RWPE2 (cell line): ENCODE measurements at places on chromosomes 1 and 21.

- no peak for DNase-seq
These were observed 157.0 kb upstream of the C21orf91 start for GRCh38 chr21:17976139-17976538.

- no peak for DNase-seq
These were observed 2.4 kb downstream of the ECHDC2 start for GRCh38 chr1:52919051-52919722.

DNA sequence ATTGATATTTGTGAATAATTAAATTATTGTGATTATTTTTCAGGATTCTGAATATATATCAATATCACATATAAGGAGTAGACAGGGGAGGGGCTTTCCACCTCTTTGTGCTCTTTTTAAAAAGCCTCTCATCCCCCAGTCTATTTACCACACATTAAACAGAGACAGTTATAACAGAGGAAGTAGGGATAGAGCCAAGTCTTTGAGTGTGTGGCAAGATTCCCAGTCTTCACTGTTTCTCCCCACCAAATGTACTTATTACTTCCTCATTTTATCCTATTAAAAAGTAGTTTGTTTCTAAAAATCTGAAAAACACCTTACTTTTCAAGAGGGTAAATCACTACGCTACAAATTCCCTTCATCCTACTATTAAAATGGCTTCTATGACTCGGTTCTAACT lies 46.7 kb downstream of the EPS15 start:
- DNase-seq: no peak

DNA sequence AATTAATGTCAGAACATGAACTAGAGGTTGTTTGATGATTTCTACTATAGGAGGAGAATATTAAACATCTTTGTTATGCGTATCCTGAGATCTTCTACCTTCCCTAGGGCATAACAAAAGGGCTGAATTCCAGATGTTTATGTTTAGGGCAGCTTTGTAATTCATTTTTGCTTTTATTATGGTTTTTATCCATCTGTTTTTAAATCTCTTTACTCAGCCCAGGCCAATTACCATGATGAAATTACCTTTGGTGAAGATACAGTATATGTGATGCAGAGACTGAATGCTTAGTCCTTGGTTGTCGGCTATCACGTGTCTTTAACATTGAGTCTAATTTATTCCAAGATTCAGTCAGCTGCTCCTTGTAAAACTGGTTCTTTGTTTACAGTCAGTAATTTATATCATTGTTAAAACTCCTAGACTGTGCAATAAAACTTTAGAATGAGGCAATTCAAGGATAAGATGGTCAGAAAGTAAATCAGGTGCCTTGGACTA lies 176.9 kb downstream of the CTH start:
- DNase-seq: no peak

GRCh38 chr1:4093856-4094565 lies 193.9 kb upstream of the C1orf174 start:
- no peak for DNase-seq

- DNase-seq: peak; percentile 84
These were observed at the start of gene TRIM33 for GRCh38 chr1:114511032-114511785. Gene TRIM33, minus strand, starts transcription at chr1:114511203. Its CDS starts 127 bp downstream, at chr1:114511076.

DNA sequence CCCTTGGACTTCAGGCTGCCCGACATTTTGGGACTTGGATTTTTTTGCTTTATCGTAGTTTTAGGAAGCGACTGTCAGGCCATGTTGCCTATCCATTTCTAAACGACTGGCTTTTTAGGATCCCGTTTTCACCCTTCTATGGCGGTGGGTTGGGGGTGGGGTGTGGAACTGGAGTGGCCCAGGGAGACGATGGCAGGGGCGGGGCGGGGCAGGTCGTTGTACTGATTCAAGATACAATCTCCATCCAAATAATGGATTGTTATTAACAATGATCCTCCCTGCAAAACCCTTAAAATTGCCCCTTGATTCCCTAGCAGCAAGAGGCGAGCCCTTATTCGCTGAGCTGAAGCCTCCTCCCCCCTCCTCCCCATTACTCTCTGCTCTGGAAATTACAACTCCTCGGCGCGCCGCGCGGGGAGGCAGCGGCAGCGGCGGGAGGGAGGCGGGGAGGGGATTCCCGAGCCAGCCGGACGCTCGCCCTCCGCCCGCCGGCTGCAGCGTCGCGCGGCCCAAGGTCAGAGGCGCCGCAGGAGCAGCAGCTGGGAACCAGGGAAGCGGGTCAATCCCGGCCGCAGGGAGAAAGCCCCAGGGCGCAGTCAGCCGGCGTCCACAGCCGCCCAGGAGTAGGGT lies at the start of gene TRIM67:
Gene TRIM67, plus strand, starts transcription at position 392 of the 630 bp plus-strand sequence. CDS start 912 bp downstream, outside the sequence.
- no peak for DNase-seq

DNA sequence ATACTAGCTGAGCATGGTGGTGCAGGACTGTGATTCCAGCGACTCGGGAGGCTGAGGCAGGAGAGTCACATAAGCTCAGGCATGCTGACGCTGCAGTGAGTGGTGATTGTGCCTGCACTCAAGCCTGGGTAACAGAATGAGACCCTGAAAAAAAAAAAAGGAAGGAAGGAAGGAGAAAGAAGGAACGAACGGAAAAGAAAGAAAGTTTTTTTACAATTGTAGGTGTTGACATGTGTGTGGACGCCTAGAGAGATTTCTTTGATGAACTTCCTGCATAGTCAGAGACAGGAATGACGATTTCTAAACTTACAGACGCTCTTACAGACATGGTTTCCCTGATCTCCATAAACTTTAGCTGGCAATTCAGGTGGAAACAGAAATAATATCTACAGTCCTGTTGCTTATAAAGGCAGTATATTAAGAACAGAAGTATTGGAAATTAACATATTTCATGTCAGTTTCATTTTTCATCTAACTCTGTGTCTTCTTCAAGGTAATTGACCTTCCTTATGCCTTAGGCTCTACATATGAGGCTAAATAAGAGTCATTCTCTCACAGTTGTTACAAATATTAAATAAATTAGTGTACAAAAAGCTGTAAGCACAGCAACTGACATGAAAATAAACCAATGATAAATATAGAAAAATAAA lies 4.1 kb downstream of the SAMSN1 start:
- DNase-seq: no peak

DNA sequence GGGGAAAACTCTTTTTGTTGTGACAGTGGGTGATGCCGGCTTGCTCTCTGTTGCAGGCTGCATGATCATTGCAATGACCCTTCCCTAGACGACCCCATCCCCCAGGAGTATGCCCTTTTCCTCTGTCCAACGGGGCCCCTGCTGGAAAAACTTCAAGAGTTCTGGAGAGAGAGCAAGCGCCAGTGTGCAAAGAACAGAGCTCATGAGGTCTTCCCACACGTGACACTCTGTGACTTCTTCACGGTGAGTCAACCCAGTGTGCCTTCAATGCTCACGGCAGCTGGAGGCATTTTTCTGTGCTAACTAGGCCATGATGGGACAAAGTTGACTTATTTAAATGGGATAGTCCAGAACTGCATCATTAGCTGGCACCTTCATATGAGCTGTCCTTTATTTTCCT lies 5.7 kb downstream of the UBASH3A start:
- DNase-seq: no peak

DNA sequence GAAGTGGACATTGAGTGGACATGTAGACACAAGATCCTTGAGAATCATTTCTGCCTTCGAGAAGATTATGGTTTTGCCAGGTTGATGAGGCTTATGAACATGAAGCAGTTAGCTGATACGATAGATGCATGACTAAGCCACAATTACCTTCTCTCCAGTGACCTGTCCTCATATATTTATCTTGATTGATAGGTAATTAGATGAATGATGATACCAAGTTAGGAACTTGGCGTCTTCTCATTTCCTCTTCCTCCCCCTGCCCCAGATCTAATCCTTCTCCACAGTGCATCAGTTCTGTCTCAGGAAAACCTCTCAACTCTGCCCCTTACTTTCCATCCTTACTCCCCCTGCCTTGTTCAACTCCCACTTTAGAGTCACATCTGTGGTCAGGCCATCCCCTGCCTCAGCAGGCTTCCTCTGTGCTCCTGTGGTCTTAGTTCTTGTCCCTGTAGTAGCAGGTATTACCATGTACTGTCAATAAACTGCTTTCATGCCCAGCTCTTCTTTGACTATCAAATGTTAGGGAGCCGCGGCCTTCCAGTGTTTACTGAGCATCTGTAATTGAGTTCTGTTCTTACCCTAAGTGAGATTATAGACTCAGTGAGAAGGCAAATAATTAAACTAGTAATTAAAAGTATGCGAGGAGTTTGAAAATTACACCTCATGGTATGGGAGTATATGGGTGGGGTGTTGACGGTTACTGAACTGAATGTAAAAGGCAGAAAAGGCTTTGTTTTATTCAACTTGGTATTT lies 5.1 kb downstream of the ST6GALNAC3 start:
- no peak for DNase-seq

- DNase-seq: no peak
These were observed 70.0 kb downstream of the NVL start for GRCh38 chr1:224259986-224260385.

- DNase-seq: no peak
These were observed 131.2 kb downstream of the AKT3 start for GRCh38 chr1:243718893-243719292.

DNA sequence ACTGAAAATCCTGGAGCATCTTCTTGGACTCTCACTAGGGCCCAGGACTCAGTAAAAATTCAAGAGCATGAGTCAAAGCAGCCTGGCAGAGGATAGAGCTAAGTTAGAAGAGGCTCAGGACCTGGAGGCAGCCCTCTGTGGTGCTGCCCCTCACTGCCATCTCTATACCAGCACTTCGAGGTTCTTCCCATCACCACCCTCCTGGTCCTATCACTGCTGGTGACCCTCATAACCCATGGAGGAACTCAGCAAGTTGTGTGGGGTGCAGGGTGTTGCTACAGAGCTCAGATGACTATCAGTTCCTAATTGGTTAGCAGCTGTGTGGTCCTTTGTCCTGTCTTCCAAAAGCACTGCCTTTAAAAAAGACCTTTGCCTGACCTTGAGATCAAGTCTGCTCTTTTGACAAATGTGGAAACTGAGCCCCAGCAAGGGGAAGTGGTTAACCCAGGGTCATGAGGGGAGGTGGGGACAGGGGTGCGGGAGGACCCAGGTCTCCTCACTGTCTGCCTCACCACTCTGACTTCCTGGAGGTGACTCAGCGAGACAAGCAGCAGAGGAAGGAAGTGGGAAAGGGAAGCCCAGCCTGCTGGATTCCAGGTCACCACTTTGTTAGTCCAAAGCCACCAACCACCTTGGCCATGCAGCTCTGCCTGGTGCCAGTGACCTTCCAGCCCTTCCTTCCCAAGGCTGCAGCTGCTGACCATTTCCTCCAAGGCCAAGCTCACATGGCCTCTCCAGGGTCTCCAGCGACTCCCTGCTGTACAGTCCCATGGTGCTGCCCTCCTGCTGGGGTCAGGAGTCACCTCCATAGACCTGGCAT lies 199.4 kb upstream of the EDN2 start:
- no peak for DNase-seq

GRCh38 chr1:18723206-18723605 lies 92.6 kb downstream of the PAX7 start:
- no peak for DNase-seq

DNA sequence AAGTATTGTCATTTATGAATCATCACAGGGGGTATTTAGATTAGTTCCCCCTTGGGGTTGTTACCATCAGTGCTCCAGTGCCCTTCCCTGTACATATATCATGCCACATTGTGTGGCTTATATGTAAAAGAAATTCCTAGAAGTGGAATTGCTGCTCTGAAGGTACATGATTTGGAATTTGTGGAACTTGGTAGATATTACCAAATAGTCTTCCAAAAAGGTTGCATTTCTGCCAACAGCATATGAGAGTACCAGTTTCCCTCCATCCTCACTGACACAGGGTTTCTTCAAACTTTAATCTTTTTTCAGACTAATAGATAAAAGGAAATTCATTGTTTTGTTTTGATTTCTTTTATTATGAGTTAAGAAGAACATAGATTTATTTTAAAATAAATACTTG lies 41.3 kb downstream of the AKNAD1 start:
- no peak for DNase-seq

- no peak for DNase-seq
These were observed 60.7 kb downstream of the ACBD3 start for GRCh38 chr1:226125831-226126230.

GRCh38 chr1:226981386-226981817 lies 41.3 kb downstream of the COQ8A start:
- no peak for DNase-seq

- no peak for DNase-seq
These were observed 13.8 kb downstream of the RBM34 start for GRCh38 chr1:235147269-235147668.

DNA sequence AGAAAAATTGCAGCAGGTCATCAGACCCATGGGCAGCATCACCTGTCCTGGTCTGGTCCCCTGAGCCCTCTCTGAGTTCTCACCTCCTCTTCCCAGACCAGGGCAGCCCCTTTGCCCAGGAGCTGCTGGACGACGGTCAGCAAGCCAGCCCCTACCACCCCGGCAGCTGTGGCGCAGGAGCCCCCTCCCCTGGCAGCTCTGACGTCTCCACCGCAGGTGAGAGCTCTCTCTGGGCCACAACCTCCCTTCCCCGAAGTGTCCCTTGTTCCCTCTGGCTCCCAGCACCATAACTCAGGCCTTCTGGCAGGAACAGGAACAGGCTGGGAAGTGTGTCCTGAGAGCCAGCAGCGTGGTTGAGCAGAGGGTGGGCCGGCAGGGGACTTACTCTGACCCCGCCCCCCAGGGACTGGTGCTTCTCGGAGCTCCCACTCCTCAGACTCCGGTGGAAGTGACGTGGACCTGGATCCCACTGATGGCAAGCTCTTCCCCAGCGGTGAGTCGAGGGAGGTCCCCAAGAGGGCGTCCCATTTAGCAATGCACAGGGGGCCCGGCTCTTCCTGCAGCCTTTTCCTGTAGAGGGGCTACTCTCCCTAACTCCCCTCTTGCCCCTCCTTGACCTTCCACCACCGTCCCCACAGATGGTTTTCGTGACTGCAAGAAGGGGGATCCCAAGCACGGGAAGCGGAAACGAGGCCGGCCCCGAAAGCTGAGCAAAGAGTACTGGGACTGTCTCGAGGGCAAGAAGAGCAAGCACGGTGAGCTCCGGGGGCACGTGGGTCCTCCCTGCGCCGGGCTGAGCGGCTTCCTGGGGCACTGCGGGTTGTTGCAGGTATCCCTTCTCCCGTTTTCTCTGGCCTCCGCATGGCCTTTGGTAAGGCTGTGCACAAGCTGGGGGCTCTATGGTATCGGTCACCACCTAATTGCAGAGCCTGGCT lies 2.4 kb downstream of the ELF3 start:
- no peak for DNase-seq

- no peak for DNase-seq
These were observed 184.7 kb downstream of the ETS2 start for GRCh38 chr21:38990424-38990794.

- DNase-seq: no peak
These were observed 318.9 kb downstream of the SEC16B start for GRCh38 chr1:177650947-177651346.

GRCh38 chr21:43208561-43209332 lies 39.9 kb downstream of the CRYAA start:
- peak; percentile 29 for DNase-seq

- no peak for DNase-seq
These were observed 441.4 kb downstream of the RPS6KC1 start for GRCh38 chr1:213492161-213493041.
